Keratinocyte (primary cell): ENCODE measurements at places on chromosomes 3 and 15. TPM values are rescaled to one million over a fixed set of nuclear protein-coding genes. Genes with fewer than 3 reads are reported as not detected.

DNAJC17 gene
- 27.0 to 55.9 TPM (median 35.3 TPM) in 3 replicates for polyA plus RNA-seq

NRROS gene
- 0.02 to 0.05 TPM (median 0.03 TPM) in 3 replicates for polyA plus RNA-seq

KY gene
- polyA plus RNA-seq: 0.02 to 0.03 TPM in 2 of 3 replicates, not detected in the other

GNB4 gene
- polyA plus RNA-seq: 35.1 to 51.1 TPM (median 42.2 TPM) in 3 replicates

TM4SF18 gene
- polyA plus RNA-seq: not detected in 3 replicates

HDAC11 gene
- polyA plus RNA-seq: 9.8 to 16.6 TPM (median 12.6 TPM) in 3 replicates

INKA1 gene
- 10.1 to 20.6 TPM (median 12.0 TPM) in 3 replicates for polyA plus RNA-seq
